ENCODE measurements at places on chromosomes 3 and 15.

- no peak for DNase-seq
Observed at GRCh38 chr15:87634361-87634760, 622.2 kb downstream of the NTRK3 start.

DNA sequence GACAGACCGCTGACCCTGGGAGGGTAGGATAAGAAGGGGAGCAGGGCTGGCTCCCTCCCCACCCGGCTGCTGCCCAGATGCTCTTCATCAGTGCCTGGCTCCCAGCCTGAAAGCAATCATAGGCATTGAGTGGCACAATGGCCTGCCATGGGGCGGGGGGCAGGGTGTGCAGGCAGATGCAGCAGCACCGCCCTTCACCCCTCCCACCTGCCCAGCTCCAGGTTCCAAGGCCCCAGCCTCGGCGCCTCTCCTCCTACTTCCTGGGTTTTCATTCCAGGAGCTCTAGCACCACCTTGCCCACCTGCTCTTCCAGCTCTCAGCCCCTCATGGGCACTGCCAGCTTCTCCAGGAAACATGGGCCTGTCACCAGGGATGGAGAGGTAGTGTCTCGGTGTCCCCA lies 101.7 kb downstream of the MEGF11 start:
- DNase-seq, result peak; percentile 68

- no peak for DNase-seq
Observed at GRCh38 chr3:195105389-195105788, 165.6 kb downstream of the XXYLT1 start.

DNA sequence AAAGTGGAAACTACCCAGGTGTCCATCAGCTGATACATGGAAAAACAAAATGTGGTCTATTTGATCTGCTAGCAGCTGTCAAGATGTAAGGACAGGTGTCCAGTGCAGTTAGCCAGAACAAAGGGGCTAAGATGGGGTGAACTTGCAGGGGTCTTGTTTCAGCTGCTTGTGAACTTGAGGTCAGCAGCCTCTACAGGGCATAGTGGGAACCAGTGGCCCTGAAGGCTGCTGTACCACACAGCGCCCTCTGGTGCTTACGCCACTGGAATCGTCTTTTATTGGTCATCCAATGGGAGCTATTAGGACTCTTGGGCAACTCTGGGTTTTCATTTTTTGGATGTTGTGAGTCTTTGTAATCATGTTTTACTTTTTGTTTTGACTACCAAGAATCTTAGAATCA lies 62.2 kb upstream of the CTSH start:
- no peak for DNase-seq

DNA sequence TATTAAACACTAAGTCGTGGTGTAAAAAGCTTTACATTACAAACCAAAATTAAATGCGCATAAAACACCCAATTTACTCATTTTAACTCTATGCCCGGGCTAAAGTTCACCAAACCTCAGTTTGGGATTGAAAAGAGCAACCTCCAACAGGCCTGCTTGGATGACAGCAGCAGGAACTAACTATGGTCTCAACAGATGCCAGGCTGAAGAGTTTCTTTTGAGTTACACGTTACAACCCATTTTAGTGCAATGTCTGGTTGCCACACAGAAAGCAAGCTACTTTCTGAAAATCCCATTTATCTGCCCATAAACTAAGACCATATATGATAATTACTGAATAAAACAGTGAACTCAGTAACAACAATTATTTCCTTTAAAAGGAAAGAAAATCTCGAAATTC lies 2.2 kb downstream of the SATB1 start:
- DNase-seq, result no peak
